NCI-H1436 treated with DMSO at 0.1 percent for 48 hours (cell line): ENCODE measurements at places on chromosomes 11 and 22.

GRCh38 chr22:27242917-27243589 is 558.5 kb downstream of the MN1 start:
- no peak for DNase-seq

DNA sequence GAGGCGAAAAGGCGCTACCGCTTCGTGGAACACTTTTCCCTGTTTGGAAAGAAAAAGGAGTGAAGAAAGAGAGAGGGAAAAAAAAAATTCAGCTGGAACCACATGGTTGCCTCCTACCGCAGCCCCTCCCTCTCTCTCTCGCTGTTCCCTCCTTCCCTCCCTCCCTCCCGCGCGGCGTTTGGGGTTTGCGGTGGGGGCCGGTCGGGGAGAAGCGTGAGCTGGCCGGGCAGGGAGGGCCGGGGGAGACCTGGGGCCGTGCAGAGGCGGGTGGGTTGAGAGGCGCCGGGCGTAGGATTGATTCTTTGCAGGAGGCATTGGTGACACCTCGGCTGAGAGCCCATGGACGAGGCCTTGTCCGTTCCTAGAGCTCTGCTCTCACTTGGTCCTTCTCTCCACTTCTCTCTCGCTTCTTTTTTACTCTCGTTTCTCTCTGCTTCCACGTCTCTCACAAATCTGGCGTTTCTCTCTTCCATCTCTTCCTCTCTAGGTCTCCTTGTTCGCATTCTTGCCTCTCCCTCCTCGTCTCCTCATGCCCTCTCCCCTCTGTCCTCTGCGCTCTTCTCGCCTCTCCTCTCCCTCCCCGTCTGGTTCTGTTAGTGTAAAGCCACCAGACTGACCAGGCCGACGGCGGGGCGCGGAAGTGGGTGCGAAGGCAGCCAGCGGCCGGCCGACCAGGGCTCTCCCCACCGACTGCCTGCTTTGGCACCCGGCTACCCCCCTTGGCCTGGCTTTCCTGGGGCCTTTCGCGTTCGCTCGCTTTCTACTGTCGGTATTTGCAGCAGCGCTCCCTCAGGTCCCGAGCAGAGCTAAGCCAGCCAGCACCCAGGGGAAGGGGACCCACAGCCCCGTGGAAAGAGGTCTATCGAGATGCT is at the start of gene CLMP:
Gene CLMP, minus strand, starts transcription at position 61 of the 872 bp plus-strand sequence. CDS start 308 bp downstream, outside the sequence.
- no peak for DNase-seq

DNA sequence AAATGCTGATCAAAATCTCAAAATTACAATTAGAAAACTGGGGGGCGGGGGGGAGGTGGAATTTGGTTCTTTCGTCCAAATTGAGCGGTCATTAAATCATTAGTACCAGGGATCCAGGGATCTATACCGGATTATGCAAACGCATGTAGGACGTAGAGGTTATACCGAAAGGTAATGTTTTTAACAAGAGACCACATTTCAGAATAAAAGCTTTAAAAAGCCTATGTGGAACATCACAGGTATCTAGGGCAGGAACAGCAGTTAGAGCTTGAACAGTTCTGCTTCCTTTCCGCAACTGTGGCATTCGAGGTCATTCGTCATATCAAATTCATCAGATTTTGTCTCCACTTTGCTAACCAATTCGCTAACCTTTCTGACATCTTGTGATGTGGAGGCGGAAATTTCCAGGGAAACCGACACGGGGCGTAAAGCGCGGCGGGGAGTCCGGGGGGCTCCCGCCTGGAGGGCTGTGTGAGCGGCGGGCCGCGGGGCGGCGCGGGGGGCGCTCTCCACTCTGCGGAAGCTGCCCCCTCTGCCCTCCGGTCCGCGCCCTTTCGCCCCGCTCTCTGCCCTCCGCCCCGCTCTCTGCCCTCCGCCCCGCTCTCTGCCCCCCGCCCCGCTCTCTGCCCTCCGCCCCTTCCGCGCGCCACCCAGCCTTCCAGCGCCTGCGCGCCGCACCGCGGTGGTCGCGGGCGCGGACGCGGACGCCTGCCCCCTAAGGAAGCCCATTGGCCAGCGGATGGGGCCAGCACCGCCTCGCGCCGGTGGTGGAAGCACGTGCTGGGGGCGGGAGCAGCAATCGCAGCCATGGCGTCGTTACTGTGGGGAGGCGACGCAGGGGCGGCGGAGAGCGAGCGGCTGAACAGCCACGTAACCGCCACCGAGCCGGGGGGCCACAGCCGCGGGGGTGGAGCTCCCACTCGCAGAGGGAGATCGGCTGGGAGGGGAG is at the start of gene DDX25:
Gene DDX25, plus strand, starts transcription at position 798 of the 949 bp plus-strand sequence. Its CDS starts 10 bp downstream, at position 808.
- DNase-seq: no peak

- no peak for DNase-seq
Measured at GRCh38 chr11:16912692-16913111, 101.5 kb downstream of the PLEKHA7 start.

- no peak for DNase-seq
Measured at GRCh38 chr11:32775908-32776307, 18.6 kb downstream of the CCDC73 start.

GRCh38 chr11:86383041-86383955 is 8.6 kb downstream of the CCDC81 start:
- no peak for DNase-seq
